ENCODE measurements at places on chromosomes 13 and 19.
A peak's percentile ranks its signal among the peaks of the same experiment; 100 is the strongest.

GRCh38 chr13:66528180-66528579 lies 702.0 kb downstream of the PCDH9 start:
- DNase-seq, result peak; percentile 16

DNA sequence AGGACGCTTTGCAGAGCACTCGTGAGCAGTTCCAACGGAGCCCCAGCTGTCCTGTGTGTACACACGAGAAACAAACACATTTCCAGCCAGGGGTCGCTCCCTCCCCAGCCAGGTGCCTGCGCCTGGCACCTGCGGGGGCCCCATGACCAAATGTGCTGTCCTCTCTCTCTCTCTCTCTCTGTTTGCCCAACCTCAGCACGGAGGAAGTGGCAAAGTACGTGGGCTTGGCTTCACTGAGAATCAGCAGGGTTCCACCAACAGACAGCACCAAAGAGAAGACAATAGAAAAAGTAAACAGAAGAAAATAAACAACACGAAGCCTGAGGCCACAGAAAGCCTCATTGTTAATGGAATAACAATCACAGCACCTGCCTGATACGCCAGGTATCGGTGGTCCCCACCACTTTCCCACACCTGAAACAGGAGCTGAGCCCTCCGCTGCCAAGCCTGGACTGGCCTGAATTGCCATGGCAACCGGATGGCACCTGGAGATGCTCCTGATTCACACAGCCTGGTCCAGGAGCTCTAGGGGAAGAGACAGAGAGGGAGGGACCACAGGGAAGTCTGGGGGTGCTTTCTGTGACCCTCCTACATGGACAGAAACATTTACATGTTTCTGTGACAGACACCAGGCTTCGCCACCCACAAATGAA lies 103.9 kb upstream of the CACNA1A start:
- DNase-seq, result no peak

GRCh38 chr13:27372896-27373295 lies 51.5 kb upstream of the GTF3A start:
- no peak for DNase-seq

DNA sequence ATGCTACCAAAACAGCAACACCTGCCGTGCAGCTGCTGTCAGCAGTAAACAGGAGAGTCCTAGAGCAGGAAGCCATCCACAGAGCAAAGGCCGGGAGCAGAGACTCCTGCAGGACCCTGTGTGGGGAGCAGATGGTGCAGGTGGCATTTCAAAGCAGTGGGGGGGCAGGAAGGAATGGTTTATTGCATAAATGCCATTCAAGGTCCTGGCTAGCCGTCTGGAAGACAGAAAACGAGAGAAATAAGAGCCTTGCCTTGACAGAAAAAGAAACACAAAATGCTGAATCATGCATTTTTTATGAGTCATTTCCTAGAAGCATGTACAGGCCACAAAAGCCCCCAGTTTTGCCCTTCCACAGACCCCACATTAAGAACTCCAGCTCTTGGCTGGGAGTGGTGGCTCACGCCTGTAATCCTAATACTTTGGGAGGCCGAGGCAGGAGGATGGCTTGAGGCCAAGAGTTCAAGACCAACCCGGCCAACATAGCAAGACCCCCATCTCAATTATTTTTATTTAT lies 5.4 kb downstream of the RSPH6A start:
- no peak for DNase-seq

GRCh38 chr19:35533201-35533821 lies at the start of gene GAPDHS:
GAPDHS (plus strand) TSS chr19:35533456; CDS start chr19:35533528, 72 bp downstream.
- DNase-seq, result no peak

GRCh38 chr19:38714354-38714778 lies 29.9 kb downstream of the CAPN12 start:
- no peak for DNase-seq

DNA sequence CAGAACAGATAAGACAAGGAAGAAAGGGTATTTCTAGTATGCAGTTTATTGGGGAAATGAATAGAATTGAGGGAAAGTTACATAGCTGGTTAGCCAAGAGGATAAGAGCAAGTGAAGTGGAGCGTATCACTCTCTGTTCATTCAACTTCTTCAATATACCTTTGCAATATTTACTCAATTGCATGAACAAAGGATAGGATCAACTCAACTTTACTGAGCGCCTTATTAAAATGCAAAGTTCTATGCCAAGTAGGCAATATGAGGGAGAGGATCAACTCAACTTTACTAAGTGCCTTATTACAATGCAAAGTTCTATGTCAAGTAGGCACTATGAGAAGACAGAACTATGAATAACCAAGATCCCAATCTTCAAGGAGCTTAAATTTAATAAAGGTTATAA lies 43.9 kb downstream of the ZC3H13 start:
- no peak for DNase-seq
